T-helper 9 cell (primary cell): ENCODE measurements at places on chromosomes 11 and 22.

GRCh38 chr11:83691451-83691950, 405.3 kb upstream of the CCDC90B start:
- DNase-seq: no peak

GRCh38 chr11:88886796-88887195, 179.0 kb downstream of the GRM5 start:
- DNase-seq: peak; percentile 12

DNA sequence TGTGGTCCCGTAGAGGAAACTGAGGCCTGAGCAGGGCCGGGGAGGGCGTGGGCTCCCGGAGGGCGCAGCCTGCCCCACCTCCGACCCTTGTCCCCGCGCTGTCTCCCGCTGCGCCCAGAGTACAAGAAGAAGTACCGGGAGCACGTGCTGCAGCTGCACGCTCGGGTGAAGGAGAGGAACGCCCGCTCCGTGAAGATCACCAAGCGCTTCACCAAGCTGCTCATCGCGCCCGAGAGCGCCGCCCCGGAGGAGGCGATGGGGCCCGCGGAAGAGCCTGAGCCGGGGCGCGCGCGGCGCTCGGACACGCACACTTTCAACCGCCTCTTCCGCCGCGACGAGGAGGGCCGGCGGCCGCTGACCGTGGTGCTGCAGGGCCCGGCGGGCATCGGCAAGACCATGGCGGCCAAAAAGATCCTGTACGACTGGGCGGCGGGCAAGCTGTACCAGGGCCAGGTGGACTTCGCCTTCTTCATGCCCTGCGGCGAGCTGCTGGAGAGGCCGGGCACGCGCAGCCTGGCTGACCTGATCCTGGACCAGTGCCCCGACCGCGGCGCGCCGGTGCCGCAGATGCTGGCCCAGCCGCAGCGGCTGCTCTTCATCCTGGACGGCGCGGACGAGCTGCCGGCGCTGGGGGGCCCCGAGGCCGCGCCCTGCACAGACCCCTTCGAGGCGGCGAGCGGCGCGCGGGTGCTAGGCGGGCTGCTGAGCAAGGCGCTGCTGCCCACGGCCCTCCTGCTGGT, 1.9 kb downstream of the NLRP6 start:
- no peak for DNase-seq

GRCh38 chr11:134541355-134541754, 129.3 kb upstream of the B3GAT1 start:
- no peak for DNase-seq

DNA sequence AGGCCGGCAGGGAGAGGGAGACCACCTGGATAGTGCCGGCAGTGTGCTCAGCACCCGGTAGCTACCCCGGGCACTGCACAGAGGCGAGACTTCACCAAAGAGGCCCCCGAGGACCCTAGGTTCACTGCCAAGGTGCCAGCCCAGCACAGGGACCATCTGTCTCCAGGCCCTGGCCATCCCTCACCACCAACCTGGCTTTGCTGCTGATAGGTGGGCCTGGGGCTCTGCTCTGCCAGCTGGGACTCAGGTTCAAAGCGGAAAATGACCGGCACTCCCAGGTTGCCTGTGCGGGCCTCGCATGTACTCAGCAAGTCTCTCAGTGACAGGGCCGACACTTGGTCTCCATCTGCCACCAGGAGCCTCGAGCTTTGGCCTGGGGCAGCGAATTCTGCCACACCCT, 812.2 kb downstream of the BRD1 start:
- no peak for DNase-seq

DNA sequence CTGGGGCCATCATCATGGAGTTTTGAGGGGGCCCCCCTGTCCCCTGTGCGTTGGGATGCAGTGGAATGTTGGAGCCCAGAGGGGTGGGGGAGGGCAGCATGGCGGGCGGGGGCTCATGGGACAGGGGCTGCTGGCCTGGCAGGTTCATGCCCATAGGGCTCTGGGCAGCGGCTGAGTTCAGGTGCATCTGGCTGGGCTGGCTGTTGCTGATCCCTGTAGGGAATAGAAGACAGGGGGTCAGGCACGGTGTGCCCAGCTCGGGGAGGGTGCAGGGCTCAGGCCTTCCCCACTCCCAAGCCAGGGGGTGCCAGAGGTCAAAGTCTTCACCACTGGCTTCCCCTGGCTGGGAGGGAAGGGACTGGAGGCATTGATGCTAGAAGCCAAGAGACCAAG, 15.6 kb downstream of the CXCR5 start:
- no peak for DNase-seq

DNA sequence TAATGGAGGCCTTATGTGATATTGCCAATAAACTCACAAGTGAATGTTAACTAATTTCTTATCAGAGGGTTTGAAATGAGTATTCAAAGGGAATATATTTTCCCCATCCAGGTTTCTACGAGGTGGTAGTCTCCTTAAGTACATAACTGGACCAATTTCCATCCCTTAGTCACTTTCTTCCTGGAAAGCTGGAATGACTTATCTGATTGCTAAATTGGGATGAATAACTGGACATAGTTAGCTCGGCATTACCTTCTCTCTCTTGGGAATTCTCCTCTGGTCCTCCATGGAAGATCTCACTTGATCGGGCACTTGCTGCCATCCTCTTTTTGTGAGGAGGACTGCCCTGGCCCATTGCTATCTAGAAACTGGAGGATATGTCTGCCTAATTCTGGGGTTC, 109.1 kb downstream of the TRPC6 start:
- no peak for DNase-seq

- no peak for DNase-seq
Observed at GRCh38 chr11:114782650-114783310, 104.5 kb downstream of the NXPE2 start.

DNA sequence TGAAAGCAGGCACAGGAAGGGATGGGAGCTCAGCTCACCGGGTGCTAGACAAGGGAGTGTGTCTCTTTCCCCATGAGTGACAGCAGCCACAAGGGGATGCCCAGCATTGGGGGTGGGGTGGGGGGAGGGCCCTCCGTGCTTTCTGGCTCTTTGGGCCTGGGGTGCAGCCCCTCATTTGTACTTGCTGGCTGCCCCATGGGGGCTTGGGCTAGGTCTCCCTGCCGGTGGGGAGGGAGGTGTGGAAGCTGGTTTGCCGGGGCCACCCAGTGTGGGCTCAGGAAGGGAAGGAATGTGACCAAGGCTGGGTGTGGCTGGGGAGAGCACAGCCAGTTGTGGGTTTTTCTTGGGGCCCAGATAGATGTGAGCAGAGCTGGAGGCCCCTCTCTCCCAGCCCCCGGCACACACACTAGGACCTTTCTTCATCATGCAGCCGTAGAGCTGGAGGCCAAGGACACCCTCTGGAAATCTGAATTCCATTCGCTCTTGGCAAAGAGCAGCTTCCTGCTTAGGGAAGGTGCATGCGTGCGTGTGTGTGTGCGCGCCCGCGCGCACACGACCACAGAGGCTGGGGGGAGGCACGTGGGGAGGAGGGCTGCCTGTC, 25.8 kb downstream of the KCNQ1OT1 start:
- no peak for DNase-seq
